ENCODE measurements at places on chromosomes 3 and 15.

- peak; percentile 33 for DNase-seq
Observed at GRCh38 chr3:188940573-188940932, 231.2 kb upstream of the TPRG1 start.

GRCh38 chr3:169953462-169954141 is 13.0 kb upstream of the SEC62 start:
- DNase-seq, result no peak

- no peak for DNase-seq
Observed at GRCh38 chr15:46786590-46787285, 930.6 kb upstream of the SEMA6D start.

DNA sequence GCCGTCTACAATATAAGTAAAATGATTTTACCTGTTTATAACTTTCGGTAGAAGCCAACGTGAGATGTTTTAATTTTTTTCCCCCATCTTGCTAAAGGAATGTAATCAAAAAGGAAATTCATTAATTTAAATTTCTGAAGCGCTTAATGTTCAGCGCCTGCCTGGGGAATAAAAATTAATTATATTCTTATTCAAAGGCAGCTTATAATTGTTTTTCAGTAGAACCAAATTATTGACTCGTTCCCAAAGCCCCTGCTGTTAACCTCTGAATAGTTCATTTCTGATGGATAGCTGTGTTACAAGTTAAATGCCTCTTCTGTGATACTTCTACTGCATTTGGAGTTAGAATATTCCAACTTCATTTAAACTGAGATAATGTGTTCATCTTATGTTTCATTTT is 51.6 kb downstream of the ARMC8 start:
- DNase-seq, result no peak

DNA sequence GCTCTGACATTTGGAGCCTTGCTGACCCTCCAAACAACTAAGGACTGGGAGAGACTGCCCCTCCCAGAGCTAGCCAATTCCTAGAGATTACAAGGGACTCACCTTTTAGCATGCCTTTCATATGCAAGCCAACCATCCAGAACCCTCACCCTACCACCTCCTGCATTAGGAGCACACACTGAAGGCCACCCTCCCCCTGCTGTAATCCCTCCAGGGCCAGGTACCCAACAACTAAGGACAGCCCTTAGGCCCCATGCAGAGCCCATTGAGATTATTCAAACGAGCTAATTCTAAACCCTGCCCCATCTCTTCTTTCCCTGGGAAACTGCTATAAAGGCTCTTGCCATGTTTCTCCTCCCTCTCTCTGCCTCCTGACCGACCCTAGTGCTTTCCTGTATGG is 352.6 kb downstream of the ERC2 start:
- no peak for DNase-seq

DNA sequence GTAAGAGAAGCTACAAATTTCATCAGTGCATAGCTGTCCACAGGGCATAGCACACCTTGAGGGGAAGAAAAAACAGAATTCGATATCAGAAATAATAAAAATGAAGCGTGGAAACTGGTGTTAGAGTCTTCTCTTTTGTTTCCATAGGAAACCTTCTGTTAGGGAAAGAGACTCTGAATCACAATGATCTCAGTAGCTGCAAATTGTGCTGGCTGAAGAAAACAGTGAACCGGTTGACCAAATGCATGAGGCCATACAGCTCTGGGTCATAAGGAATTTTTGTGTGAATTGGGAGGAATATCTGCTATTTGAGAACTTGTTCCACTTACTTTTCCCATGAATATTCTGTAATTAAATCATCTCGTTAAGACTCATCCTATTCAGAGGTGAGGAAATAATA is 580.2 kb upstream of the NECTIN3 start:
- DNase-seq, result no peak

DNA sequence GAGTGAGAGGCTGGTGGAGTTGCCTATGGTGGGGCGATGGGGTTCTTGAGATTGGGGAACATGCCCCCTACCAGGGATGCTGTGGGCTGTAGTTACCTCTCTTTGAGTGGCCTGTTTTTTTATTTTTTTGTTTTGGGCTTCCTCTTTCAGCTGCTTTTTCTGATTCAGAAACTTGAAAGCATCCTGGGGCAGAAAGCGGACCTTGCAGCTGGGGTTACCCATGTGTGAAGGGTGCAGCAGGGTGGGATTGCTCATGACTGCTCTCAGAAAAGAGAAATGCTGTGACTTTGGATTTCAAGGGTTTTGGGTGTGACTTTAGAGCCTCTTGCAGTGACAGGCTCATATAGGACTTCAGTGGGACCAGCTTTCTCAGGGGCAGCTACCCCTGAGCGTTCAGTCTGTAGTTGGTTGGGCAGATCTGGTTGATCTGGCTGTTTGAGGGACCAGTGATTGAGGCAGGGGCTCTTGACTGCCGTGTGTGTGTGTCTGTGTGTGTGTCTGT is 1.8 kb downstream of the LIMD1 start:
- no peak for DNase-seq

- no peak for DNase-seq
Observed at GRCh38 chr15:85984241-85984640, 95.4 kb upstream of the AGBL1 start.

GRCh38 chr3:55409806-55410205 is 77.3 kb downstream of the WNT5A start:
- DNase-seq, result no peak

- DNase-seq, result no peak
Observed at GRCh38 chr3:171847133-171847532, 4.0 kb downstream of the TMEM212 start.

DNA sequence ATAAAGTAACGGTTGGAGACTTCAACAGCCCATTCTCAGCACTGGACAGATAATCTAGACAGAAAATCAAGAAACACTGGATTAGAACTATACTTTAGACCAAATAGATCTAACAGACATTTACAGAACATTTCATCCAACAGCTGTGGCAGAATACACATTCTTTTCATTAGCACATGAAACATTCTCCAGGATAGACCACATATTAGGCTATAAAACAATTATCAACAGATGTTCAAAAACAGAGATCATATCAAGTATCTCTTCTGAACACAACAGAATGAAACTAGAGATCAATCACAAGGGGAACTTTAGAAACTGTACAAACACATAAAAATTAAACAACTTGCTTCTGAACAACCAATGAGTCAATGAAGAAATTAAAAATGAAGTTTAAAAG is 133.3 kb downstream of the ADAM10 start:
- DNase-seq, result no peak

- DNase-seq, result no peak
Observed at GRCh38 chr15:97597801-97598200, 362.7 kb upstream of the ARRDC4 start.

DNA sequence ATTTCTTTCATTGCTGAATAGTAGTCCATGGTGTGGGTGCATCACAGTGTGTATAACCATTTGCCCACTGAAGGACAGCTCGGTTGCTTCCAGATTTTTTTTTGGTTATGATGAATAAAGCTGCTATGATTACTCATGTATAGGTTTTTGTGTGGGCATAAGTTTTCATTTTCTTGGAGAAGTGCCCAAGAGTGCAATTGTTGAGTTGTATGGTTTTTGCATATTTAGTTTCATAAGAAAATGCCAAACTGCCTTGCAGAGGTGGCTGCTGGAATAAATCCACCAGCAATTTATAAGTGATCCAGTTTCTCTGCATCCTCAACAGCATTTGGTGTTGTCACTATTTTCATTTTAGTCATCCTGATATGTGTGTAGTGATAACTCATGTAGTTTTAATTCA is 8.4 kb upstream of the SPESP1 start:
- DNase-seq, result no peak

- no peak for DNase-seq
Observed at GRCh38 chr3:173733029-173733652, 335.6 kb downstream of the NLGN1 start.

GRCh38 chr3:168497741-168498140 is 402.0 kb upstream of the GOLIM4 start:
- DNase-seq, result no peak

GRCh38 chr3:156014489-156014888 is 105.9 kb upstream of the KCNAB1 start:
- no peak for DNase-seq

- DNase-seq, result no peak
Observed at GRCh38 chr15:90037511-90037860, 36.4 kb downstream of the ZNF710 start.

DNA sequence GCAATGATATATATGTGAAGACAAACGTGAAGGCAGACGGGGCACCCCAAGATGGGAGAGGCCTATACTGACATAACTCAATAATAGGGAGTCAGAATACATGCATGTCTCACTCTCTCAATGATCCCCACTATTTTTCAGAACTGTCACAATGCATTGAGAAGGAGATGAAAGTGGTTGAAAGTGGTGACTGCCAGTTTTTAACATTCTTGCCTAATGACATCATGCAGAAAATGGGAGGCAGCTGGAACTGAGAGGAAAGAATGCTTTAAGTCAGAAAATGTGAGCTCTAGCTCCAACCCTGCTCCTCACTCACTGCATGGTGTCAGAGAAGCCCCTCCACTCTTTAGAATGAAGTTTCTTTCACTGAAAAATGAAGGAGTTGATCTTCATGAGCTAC is 55.3 kb upstream of the P2RY1 start:
- DNase-seq, result no peak

DNA sequence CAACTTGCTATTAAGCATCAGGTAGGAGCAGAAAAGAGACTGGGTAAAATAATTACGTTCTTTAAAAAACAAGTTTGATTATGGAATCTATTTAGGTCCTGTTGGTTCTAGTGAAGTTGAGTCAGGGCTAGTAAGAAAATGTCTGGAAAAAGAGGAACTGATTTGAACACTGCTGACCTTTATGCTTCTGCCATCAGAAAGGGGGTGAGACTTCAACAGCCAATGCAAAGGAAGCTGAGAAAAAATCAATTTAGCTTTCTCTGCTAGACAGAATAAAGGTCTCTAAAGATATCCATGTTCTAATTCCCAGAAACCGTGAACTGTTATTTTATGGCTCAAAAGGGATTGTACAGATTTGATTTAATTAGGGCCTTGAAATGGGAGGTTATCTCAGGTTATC is 157.5 kb downstream of the ROBO2 start:
- DNase-seq, result no peak

DNA sequence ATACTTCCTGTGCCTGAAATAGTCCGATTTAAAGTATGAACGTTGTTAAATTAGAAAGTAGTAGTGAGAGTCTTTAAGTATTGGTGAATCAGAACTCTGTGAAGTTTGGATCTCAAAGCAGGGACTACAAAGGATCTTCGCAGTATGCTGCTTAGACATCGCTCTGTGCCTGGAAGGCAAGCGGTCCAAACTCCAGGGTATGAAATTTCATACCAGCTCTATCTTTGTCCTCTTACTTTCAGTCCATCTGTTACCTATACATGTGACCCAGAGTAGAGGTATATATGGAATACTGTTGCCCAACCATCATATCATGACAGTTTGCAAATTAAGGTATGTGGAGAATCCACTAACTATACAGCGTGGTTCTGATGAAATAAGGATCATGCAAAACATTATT is 34.5 kb downstream of the VPS8 start:
- no peak for DNase-seq

- DNase-seq, result no peak
Observed at GRCh38 chr3:153180860-153181372, 18.9 kb downstream of the RAP2B start.

DNA sequence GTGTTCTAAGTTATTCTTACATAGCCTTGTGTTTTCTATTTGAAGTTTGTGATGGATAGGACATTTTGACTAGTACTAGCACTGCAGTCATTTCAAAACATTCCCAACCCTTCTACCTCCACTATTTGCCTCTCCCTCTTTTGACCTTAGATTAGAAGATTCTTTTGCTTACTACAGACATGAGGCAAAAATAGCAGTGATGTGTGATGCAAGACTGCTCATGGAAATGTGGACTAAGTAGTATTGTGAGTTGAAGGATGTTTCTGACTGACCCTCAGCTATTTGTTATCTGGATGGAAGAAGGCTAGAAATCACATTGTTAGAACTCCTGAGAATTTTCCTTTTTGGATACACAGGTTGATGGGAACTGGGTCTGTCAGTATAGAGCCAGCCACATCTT is 45.9 kb downstream of the ATP2C1 start:
- DNase-seq, result no peak

DNA sequence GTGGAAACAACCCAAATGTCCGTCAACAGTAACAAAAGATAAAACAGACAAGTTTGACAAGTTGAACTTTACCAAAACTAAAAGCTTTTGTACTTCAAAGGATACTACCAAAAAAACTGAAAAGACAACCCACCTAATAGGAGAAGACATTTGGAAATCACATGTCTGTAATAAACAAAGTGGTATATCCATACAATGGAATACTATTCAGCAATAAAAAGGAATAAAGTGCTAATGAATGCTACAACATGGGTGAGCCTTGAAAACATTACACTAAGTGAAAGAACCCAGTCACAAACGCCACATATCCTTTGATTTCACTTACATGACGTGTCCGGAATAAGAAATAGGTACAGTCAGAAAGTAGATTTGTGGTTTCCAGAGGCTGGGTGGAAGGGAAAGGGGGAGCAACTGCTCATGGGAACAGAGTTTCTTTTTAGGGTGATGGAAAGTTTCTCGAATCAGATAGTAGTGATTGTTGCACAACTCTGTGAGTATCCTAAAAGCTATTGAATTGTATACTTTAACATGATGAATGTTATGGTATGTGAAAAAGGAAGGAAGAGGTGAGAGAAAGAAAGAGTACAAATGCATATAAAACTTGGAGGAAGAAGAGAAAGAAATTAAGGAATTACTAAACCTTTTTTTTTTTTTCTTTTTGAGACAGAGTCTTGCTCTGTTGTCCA is 72.7 kb upstream of the ABHD2 start:
- no peak for DNase-seq

DNA sequence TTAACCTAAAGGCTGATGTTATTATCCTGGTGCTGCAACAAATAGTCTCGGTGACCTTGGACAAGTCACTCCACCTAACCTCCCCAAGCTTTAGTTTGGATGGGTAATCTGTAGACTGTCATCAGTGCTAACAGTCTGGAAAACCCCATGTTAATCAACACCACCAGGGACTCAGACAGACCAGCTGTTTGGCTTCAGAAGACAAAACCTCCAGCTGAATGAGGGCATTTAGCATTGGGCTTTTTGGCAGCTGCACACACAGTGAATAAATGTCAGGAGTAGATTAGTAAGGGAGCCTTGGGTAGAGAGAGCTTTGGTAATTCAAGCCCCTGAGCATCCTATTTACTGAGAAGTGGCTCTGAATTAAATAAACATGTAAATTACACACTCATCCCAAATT is 24.9 kb upstream of the C3orf80 start:
- no peak for DNase-seq

GRCh38 chr3:66531256-66531655 is 30.4 kb upstream of the LRIG1 start:
- no peak for DNase-seq

- no peak for DNase-seq
Observed at GRCh38 chr15:36763685-36764084, 184.3 kb downstream of the CDIN1 start.

DNA sequence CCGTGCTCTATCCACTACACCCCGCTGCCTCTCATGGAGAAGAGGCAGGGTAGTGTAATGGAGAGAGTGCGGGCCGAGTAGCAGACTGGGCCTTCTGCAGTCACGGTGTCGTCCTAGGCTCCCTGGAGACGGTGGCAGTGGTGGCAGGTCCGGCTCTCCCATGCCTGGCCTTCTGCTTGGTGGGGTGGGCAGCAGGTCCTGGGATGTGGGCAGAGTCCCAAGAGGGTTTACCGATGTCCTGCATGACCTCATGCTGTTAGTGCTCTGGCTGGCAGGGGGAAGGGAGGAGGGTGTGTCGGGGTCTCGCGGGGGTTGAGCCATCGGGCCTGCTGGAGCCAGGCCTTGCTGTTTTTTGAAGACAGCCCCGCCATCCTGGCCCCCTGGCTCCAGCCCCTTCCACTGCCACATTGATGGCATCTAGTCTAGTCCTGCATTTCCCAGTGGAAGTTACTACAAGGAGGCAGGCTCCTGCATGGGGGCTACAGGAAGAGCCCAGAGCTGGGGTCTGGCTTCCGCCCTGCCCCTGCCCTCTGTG is 73.6 kb upstream of the SEC13 start:
- DNase-seq, result no peak
